ENCODE measurements at places on chromosomes 5 and 9.

- DNase-seq, result no peak
These were observed 47.7 kb downstream of the SH3TC2 start for GRCh38 chr5:149015126-149015525.

- no peak for DNase-seq
These were observed 57.6 kb downstream of the MAMDC2 start for GRCh38 chr9:70101265-70101664.

DNA sequence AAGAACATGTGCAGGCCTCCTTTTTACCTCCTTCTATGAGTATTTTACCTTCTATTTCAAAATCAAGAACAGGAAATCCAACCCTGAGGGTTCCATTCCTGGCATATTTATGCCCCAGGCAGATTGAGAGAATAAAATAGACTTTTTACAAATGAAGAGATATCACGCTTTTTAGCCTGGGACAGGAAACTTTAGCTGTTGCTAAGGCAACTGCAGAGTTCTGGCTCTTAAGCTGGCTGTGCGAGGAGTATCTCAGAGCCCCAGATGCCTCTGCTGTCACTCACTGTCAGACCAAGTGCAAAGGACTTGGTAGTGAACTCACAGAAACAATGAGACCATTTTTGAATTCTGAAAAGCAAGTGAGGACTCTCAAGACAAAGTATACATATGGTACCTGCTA, 69.5 kb upstream of the HSPB3 start:
- no peak for DNase-seq

GRCh38 chr9:125749951-125750626, 2.9 kb downstream of the PBX3 start:
- DNase-seq, result no peak

- no peak for DNase-seq
These were observed 12.5 kb downstream of the TRPM3 start for GRCh38 chr9:71108937-71109336.

- DNase-seq, result no peak
These were observed 163.4 kb downstream of the GAS1 start for GRCh38 chr9:86783884-86784283.

GRCh38 chr9:89488131-89488530, 9.8 kb downstream of the SEMA4D start:
- DNase-seq, result no peak

DNA sequence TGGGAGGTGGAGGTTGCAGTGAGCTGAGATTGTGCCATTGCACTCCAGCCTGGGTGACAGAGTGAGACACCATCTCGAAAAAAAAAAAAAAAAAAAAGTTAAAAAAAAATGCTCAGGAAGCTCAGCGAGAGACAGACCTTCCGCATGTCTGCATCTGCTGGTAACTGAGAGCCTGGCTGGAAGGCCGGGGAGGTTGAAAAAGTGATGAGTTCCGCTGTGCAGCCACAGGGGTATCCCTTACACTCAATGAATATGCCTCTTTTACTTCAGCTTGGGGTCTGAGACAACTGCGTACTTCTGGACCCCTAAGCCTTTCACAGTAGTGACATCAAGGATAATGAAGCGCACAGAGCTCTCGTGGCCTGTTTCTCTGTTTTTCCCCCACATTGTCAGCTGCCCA, 179.9 kb upstream of the KLF4 start:
- no peak for DNase-seq

DNA sequence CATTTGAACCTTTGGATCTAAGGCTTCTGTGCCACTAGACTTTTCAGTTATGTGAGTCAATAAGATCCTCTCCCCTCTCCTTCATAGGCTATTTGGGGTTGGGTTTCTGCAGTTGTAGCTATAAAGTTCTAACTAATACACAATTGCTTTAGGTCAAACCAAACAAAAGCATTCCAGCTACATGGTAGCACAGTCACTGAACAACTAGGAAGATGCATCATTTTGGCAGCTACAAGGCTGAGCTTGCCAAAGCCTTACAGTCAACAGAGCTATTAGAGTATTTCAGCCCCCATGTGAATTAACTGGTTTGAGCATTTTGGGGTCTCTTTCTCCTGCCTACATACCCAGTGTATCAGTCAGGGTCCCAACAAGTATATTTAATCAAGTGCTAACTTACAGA, 234.6 kb downstream of the ZNF608 start:
- DNase-seq, result no peak

DNA sequence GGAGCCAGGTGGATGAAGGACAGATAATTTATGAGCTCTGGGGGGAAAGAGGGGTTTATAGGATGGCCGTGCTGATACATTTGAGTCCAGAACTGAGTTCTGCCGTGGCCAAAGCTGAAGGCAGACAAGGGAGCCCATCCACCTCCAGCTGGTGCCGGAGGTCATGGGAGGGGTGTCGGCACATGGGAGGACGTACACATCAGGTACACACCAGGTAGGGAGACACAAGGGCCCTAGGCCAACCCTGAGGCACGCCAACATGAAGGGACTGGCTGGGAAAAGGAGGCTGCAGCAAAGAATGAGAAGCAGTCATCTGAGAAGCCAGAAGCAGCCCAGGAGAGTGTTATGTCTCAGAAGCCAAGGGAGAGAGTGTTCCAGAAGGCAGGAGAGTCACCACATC, 2.1 kb upstream of the GPRIN1 start:
- DNase-seq, result no peak

DNA sequence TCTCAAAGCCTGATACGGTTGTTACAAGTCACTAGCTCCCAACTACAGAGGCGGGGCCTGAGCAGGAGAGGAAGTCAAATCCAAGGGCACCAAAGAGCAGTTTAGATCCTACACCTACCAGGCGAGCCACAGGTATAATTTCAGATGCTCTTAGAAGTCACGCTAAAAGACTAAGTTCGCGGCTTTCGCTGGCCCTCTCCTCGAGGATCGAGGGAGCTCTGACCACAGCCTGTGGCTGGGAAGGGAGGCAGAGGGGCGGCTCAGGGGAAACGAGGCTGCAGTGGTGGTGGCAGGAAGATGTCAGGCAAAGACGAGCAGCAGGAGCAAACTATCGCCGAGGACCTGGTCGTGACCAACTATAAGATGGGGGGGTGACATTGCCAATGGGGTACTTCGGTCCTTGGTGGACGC, 48.6 kb downstream of the SEMA4D start:
- DNase-seq, result no peak

- no peak for DNase-seq
These were observed 14.7 kb upstream of the ARRDC3 start for GRCh38 chr5:91397791-91398190.

DNA sequence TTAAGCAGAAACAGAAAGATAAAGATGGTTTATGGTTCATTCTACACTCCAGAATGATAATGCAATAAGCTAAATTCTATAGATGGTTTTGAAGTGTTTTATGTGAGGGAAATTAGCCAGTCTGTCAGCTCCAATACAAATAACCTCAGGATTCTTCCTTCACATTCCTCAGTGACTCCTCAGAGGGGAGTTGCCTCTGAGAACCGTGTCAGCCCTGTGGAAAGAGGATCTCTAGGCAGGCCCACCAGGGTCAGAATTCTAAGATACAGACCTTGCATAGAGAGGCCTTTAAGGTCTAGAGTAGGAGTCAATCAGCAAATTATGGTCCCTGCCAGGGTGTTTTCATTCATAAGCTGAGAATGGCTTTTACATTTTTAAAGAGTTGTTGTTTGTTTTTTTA, 26.6 kb downstream of the RUSC2 start:
- DNase-seq, result no peak

DNA sequence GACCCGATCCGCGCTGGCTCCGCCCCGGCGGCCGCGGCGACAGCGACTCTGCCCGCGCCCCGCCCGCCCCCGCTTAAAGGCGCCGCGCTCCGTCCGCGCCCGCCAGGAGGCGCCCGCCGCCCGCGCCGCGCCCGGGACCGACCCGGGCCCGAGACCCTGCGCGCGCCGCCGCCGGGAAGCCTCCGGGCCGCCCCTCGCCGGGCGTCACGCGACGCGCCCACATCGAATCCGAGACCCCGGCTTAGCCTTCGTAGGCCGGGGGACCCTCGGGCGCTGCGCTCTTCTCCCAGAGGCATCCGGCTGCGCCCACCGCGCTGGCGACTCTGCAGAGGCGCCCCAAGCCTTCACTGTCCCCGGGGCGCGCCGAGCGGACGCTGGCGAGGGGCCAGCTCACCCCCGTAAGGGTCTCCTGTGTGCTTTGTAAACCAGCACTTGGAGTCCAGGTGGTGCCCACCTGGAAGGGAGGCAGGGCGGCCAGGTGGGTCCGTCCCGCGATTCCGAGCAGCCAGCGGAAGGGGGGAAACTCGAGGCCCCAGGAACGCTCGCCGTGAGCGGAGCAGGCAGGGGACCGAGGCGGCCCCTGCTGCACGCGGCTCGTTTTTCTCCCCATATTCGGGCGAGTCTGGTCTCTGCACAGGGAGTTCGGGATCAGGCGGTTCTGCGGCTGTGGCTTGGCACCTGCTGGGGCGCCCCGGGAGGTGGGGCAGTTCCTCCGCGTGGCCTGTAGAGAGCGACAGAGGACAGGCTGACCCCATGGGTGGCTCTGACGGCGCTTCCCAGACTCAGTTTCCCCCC, 423 bp upstream of the ABCA2 start:
- DNase-seq, result peak; percentile 60

GRCh38 chr9:27453860-27454553, 70.1 kb upstream of the IFNK start:
- no peak for DNase-seq

DNA sequence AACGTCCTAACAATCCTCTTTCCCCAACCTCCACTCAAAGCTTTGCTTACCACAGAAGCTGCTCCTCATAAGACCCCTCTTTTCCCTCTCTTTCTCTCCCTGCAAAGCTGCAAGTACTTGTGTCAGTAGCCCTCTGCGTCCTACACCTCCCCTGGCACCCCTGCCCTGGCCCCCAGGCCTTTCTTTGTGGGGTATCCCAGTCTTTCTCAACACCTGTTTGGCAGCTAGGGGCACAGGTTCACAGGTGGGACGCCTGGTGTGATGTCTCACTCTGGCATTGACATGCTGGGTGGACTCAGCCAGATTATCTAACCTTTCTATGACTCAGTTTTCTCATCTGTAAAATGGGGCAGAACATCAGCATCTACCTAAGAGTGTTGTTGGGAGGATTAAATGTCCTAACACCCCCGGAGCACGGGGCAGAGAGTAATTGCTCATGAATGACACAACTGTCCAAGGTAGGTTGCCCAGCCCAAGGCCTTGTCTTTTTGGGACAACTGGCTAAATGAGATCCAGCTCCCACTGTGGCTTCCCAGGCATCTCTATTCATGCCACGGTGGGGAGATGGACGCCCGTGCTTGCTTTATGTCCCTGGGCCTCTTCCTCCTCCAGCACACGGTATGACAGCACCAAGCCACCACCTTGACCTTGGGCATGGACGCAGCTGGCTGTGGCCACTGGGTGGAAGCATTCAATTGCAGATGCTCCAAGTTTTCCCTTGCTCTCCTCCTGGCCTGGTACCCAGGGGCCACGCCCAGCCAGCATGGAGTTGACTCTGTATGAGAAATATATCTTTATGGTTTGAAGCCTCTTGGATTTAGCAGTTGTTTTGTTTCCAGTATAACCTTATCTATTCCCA, 190.4 kb downstream of the RGS3 start:
- no peak for DNase-seq

- DNase-seq, result no peak
These were observed 25.7 kb downstream of the PCDHGC5 start for GRCh38 chr5:141514330-141515133.

DNA sequence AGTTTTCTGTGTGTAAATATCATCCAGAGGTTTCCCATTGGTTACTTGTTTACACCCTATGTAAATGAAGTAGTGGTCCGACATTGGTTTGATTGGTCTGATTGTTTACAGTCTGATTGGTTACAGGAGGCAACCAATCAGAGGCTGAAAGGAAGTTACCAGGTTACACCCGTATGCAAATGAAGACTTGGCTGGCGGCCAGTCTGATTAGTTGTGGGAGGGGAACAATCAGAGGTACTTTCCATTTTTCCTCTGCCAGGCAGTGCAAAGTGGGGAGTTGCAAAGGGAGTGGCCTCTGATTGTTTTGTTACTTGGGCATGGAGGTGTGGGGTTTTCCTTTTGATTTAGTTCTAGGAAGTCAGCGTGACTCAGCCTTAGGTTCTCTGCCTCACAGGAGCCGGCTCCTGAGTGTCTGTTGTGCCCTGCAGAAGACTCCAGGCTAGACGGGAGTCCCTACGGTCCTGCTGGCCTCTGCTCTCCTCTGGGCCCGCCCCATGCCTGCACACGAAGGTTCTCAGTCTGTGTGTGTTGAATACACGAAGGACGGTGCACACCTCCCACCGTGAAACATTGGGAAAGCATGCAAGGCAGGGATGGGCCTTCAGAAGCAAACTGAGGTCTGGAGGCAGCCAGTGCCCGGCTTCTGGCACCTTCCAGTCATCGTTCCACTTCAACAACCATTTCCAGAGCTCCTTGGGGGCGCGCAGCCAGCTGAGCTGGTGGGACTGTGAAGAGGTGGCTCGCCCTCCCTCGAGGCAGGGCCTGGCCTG, 42.9 kb downstream of the OLFM1 start:
- no peak for DNase-seq

DNA sequence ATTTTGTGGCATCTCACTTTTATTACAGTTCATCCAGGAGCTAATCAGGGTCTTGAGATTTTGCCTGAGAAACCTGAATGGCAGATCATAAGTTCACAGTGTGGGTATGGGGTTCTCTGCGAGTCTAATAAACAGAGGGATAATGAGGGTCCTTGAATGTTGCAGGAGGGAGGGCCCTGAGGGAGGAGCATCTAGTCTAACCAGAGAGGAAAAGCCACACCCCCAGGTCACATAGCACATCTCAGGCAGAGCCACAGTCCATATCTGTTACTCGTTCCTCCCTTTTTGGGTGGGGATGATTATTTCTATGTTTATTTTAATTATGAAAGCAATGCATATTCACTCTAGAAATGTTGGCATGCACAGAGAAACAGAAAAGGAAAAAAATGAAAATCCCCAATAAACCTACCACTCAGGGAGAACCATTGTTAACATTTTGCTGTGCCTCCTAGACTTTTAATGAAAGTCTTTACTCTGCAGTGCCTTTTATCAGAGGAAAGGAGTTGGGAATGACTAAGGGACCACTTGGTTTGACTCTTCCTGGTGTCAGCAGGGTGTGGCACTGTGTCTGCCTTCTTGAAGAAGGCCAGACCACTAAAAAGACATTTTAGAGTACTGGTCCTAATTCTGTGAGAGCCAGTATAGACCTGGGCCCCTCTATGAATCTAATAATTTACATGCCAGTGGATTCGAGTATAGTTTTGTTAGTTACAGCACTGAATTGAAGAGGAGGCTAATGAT, 2.8 kb downstream of the GALNT12 start:
- DNase-seq, result no peak

GRCh38 chr5:142937374-142937773, 167.2 kb downstream of the ARHGAP26 start:
- no peak for DNase-seq

DNA sequence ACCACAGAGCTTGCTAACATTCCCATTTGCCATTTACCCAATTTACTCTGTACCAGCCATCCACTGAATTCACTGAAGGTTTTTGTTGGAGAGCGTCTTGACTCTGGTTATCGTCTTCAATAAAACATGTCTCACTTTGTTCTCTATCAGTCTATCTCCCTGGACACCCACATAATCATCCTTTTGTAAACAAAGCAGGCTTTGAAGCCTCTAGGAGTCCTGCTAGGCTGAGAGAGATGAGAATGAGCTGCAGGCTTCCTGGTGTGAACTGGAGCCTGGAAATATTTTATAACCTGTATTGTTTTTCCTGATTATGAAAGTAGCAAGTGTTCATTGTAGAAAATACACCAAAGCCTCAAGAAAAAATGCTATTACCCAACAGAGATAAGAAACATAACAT, 140.6 kb upstream of the ZNF366 start:
- DNase-seq, result no peak
